ENCODE measurements at places on chromosomes 16 and 17. TPM values are rescaled to one million over a fixed set of nuclear protein-coding genes. Genes with fewer than 3 reads are reported as not detected.

The KRT36 gene
- total RNA-seq, result not detected

The PIPOX gene
- 1.5 TPM for total RNA-seq

DNA sequence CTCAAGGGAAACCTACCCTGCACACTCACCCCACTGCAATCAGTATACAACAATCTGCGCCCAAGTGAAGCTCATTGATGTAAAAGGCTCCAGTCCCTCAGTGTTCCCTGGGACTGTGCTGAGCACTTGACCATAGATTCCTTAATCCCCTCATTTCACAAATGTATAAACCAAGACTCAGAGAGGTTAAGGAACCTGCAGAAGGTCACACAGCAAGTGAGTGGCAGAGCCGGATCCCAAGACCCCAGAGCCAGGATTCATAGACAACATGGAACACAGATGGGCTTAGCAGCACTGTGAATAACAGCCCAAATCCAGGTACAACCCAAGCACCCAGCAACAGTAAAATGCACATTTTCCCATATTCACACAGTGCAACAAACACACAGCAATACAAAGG, 225.7 kb downstream of the C16orf78 start:
- peak; percentile 3 for DNase-seq

- DNase-seq, result no peak
Observed at GRCh38 chr17:45307290-45308015, 9.4 kb downstream of the MAP3K14 start.

The HS3ST3A1 gene
- total RNA-seq, result 1.0 TPM

- DNase-seq, result no peak
Observed at GRCh38 chr17:79192503-79193351, 118.1 kb downstream of the ENGASE start.

The TBC1D3 gene
- total RNA-seq, result not detected

GRCh38 chr17:66273586-66273848, 28.9 kb upstream of the PRKCA start:
- no peak for DNase-seq

DNA sequence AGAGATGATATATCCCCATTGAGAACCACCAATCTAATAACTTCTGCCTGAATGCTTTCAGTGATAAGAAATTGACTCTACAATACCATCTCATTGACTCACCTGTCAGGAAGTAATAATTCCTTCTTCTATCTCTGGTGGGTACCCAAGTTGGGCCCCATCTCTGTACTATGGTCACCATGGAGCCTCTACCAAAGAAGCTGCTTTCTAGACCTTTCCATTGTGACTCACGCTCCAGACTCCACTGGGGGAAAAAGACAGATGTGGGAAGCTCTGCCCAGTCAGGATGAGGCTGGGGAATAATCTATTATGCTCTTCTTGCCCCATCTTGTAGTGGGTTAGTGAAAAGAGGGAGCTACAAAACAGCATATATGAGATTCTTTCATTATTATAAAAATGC, 100.4 kb downstream of the COPRS start:
- no peak for DNase-seq

DNA sequence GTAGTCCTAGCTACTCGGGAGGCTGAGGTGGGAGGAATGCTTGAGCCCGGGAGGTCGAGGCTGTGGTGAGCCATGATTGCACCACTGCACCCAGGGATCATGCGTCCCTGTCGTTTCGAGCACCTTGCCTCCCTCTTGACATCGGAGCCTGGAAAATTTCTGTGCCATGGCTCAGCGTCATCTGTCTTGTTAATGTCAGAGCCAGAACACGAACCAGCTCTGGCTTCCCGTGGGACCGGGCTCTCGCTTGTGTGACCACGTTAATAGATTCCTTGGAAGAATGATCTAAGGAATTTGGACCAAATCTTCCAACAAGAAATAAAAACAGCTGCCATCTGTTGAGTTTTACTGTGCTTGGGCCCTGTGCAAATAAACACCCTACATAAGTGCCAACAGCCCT, 117.7 kb downstream of the ABCC1 start:
- DNase-seq, result no peak

- no peak for DNase-seq
Observed at GRCh38 chr16:25783226-25783625, 91.5 kb downstream of the HS3ST4 start.

The NLRC3 gene
- total RNA-seq, result 1.6 TPM

DNA sequence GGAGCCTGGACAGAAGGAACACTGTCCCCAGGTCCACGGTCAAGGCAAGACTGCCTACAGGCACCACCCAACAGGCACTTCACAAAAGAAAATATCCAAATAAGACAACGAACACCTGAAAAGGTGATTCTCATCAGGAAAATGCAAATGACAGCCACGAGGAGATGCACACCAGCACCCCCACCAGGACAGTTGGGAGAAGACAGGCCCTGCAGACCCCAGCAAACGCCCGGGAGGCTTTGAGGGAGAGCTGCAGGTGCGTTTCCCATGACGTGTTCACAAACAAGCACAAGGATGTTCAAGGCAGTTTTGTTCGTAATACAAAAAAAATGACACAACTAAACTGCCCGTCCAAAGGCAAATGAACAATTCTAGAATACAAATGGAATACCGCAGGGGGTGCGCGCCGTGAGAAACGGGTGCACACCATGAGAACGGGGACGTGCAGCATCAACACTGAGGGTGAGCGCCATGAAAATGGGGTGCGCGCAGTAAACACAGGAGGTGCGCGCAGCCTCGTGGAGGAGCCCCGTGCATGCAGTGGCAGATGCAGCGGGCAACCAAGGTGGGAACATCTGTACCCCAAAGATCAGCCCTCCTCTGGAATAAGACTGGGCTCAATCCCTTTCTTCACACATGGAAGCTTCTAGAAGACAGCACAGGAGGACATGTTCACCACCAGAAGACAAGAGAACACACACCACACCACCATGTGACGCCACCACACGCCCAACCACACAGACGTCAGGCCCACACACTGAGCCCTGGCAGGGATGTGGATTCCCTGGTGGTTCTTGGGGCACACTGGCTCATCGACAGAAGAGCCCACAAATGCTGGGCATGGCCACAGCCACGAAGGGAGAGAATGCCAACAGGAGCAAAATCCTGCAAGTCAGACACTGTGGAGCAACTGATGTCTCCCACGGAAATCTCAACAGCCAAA, 91.2 kb downstream of the ZNF778 start:
- DNase-seq, result no peak

DNA sequence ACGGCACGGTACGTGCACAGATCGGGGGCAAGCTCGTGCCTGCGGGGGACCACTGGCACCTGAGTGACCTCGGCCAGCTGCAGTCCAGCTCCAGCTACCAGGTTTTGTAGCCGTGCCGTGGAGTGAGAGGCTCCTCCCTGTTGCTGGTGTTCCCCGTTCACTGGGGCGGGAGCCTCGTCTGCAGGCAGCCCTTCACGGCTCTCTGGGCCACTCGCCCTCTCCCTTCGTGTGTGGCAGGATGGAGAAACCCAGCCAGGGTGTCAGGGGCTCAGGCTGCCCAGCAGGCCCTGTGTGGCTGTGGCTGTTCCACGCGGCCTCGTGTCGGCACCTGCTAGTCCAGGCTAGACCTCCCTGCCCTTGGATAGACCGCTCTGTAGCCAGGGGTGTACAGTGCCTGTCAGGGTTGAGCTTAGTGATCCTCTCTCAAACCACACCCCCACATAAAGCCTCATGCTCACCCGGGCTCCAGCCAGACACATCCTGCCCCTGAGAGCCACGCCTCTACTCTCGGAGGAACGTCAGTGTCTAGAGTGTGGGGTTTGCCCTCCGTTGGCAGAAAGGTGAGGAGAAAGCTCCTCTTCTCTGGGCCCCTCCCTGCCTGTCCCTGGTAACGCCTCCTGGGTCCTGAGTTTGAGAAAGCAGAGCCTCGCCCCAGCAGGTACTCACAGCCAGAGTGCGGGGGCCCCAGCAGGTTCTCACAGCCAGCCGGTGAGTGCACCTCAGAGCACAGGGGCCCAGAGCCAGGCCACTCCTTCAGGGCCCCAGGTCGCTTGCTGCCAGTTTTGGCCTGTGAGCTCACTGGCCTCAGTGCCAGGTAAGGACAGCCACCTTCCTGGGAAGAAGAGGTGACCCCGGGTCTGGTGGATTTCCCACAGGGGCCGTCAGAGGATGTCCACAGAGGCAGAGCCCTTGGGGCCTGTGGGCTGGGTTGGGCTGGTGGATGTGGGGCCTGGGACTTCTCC, 27.7 kb downstream of the NME3 start:
- DNase-seq, result peak; percentile 54

The QRICH2 gene
- 4.1 TPM for total RNA-seq

- no peak for DNase-seq
Observed at GRCh38 chr17:34398990-34399389, 36.0 kb upstream of the CCL1 start.

The GRIN2A gene
- 0.89 TPM for total RNA-seq

The CCL5 gene
- 5.3 TPM for total RNA-seq

The MAPT gene
- 4.8 TPM for total RNA-seq

The PSME3IP1 gene
- 80.5 TPM for total RNA-seq

DNA sequence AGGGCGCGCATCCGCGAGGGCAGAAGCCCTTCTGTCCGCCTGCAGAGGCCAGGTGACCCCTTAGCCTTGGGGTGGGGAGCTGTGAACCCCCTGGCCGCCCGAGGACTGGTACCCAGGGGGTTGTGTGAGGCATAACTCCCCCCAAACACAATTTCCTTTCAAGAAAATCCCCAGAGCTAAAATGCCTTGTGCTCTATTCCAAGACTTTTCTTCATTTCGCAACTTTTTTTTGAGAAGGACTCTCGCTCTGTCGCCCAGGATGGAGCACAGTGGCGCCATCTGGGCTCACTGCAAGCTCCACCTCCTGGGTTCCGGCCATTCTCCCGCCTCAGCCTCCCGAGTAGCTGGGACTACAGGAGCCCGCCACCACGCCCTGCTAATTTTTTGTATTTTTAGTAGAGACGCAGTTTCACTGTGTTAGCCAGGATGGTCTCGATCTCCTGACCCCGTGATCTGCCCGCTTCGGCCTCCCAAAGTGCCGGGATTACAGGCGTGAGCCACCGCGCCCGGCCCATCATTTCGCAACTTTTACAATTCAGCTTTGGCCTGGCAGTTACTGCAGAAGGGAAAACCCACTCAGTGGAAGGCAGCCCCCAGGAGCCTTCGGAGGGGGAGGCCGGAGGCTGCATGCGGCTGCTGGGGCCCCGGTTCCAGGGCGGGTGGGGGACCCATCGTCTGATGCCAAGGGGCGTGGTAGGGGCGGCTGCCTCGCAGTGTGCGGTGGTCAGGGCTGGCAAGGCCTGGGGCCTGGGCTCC, 963 bp upstream of the APRT start:
- DNase-seq, result no peak

GRCh38 chr17:44267165-44267455, 825 bp downstream of the SLC4A1 start:
- DNase-seq, result no peak

GRCh38 chr16:81366316-81366932, 51.7 kb downstream of the GAN start:
- no peak for DNase-seq

GRCh38 chr16:67563708-67564468, 1.6 kb downstream of the CTCF start:
- DNase-seq, result peak; percentile 58

The GAST gene
- total RNA-seq, result not detected

DNA sequence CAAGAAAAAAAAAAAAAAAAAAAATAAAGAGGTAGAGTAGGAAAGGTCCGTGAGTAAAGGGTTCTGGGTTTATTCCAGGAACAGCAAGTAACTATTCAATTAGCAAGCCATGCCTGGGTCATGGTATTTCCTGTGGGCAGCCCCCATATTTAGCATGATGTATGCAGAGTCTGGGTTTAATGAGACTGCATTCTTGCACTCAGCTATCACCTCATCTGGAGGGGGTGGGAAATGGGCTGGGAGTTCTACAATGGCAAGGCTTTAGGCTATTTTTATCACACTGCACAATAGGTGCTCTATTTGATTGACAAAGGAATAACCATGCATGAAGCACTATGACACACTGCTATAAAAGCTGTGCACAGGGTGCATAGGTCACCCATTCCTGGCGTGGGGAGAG, 104.0 kb upstream of the CCL2 start:
- DNase-seq, result no peak

- no peak for DNase-seq
Observed at GRCh38 chr17:45265821-45266220, 3.9 kb upstream of the SPATA32 start.

DNA sequence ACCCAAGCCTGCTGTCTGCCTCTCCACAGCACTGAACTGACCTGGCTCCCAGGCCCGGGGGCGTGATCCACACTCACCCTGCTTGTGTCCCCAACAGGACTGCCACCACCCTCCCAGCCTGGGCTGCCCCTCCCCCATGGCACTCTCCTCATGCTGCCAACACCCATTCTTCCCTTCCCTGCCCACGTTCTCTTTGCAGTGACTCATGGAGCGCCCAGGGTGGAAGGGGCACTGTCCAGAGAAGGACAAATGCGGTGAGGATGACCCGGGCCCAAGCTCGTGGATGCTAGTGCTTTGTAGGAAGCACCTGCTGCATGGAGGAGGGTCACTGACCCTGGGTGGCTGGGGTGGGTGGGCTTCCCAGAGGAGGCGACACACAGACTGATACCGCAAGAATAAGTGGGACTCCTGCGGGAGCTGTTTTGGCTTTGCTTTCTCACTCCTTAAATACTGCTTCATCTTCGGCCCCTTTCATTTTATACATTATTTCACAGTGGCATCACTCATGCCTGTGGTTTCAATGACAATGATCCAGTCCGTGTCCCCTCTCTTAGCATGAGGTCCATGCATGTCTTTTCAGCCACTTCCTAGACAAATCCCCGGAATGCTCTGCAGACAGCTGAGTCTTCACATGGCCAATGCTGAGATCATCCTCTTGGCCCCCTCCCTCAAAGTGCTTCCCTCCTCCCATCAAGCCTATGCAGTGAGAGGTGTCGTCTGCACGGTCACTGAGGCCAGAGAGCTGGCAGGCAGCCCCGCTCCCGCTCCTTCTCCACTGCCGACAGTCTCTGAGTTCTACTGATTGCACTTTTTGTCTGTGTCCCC, 17.6 kb downstream of the CDK5R1 start:
- DNase-seq, result no peak

GRCh38 chr17:59893676-59894100, 767 bp downstream of the RPS6KB1 start:
- no peak for DNase-seq

- DNase-seq, result no peak
Observed at GRCh38 chr16:75121949-75122568, 5.5 kb upstream of the LDHD start.

DNA sequence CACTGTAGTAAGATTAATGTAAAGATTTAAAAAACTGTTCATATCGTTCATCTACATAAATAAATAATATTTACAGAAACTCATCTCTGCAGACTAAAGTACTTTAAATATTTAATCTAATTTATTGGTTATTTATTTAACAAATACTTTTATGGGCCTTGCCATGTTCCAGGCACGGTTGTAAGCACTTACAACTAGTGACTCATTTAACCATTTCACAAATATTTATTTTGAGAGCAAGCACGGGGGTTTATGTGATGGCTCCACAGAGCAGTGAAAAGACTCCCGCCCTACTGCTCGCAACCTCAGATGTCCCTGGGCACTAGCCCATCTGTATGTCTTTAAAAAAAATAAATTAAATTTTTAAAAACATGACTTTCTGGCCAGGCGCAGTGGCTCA, 575.9 kb downstream of the WWOX start:
- no peak for DNase-seq

GRCh38 chr17:16977932-16978331, 6.0 kb upstream of the TNFRSF13B start:
- DNase-seq, result no peak

The EVPLL gene
- total RNA-seq, result not detected

- no peak for DNase-seq
Observed at GRCh38 chr16:71276589-71277334, 12.4 kb downstream of the CMTR2 start.

GRCh38 chr17:19709841-19710240, 6.5 kb downstream of the SLC47A2 start:
- no peak for DNase-seq

Data from sciatic nerve (tissue), 2 donors.